ENCODE measurements at places on chromosomes 3 and 15.

DNA sequence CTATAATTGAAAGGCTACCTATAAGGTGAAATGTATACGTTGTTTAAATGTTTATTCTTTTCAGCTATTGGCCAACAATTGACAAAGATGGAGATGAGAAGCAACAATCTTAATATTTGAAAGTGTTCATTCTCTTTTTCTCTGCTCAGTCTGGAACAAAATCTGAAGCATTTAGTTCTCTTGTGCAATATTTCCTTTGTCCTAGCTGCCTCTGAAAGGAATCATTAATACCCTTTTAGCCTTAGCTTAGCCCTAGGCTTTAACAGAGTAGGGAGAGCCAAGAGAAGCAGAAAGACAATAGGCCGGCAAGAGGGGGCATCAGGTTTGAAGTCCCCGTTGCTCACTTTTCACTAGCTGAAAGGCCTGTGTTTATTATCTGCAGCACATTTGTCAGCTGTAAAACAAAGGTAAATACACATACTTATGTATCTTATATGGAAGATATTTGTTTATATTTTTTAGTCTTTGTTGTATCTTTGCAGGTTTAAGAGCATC is 422.5 kb upstream of the SEMA6D start:
- DNase-seq: no peak

- no peak for DNase-seq
Observed at GRCh38 chr3:98701071-98701675, 62.0 kb upstream of the ST3GAL6 start.

DNA sequence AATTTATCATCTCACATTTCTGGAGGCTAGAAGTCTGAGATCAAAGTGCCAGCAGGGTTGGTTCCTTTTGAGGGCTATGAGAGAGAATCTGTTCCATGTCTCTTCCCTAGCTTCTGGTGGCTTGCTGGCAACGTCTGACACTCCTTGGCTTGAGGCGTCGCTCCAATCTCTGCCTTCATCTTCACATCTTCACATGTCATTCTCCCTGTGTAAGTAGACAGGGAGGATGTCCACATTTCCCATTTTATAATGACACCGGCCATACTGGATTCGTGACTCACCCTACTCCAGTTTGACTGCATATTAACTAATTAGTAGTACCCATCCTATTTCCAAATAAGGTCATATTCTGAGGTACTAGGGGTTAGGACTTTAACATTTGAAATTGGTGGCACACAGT is 17.5 kb upstream of the ARHGAP31 start:
- DNase-seq: no peak

DNA sequence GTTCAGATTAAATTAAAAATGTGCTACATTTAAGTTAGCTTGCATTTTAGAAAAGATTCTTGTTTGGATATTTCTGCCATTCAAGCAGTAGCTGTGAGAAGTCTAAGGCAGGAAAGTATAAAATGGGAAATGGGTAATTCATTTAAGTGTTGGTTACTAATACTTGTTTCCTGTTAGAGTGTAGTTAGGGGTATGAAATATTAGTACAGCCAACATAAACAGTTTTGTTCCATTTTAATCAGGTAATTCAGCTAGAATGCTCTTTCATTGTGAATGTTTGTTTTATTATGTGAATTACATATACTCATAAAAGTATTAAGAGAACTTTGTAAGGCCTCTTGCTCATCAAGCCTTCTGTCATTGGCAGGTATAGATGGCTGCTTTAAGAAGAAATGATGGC is 19.9 kb downstream of the TATDN2 start:
- no peak for DNase-seq

- no peak for DNase-seq
Observed at GRCh38 chr3:55721716-55722484, 234.8 kb upstream of the WNT5A start.

DNA sequence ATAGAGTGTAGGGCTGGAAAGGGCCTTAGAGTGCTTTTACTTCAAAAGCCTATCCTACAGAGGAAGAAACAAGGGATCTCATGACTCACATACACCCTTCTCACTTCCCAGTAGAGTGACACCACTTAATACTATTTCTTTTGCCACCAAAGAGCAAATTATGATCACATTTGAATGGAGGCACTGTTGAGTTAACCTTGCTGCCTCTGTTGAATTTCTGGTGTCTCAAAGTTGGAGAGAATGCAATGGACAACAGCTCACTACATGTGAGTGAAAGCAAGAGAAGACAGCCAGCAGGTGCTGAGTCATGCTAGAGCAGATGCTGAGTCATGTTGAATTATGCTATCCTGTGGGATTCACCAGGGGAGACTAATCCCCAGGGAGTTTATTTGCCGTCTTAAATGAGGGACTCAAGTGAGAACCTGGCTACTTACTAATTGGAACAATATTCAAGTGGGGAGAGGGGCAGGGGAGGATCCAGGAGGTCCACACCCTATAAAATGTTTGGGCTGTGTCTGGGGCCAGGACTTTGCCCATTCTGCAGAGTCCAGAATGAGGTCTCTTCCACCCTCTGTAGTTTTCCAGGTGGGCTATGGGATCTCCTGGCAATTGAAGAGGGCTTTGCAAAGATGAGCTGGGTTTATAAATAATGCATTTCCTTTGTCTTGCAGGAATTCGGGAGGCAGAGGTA is 35.8 kb downstream of the ST8SIA2 start:
- DNase-seq: no peak

- DNase-seq: no peak
Observed at GRCh38 chr3:134260987-134261386, 10.3 kb upstream of the RYK start.

DNA sequence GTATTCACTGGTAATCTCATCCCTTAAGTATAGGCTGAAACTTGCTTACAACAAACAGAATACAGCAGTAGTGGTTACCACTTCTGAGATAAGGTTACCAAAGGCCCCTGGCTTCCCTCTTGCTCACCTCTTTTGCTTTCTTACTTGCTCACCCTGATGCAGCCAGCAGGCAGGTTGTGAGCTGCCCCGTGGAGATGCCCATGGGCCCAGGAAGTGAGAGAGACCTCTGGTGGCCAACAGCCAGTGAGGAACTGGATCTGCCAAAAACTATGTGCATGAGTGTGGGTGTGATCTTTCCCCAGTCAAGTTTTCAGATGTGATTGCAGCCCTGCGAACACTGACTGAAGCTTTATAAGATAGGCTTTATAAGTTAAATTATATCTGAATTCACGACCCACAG is 48.7 kb downstream of the NMNAT3 start:
- no peak for DNase-seq

Data from central memory CD4-positive, alpha-beta T cell (primary cell).